Activated naive CD8-positive, alpha-beta T cell treated with anti-CD3 and anti-CD28 coated beads, Interleukin-2, amount 10 ng/mL, durations not matched to agents 7 days and 5 days (primary cell): ENCODE measurements at places on chromosomes 12 and 14. TPM values are rescaled to one million over a fixed set of nuclear protein-coding genes. Genes with fewer than 3 reads are reported as not detected.

DNA sequence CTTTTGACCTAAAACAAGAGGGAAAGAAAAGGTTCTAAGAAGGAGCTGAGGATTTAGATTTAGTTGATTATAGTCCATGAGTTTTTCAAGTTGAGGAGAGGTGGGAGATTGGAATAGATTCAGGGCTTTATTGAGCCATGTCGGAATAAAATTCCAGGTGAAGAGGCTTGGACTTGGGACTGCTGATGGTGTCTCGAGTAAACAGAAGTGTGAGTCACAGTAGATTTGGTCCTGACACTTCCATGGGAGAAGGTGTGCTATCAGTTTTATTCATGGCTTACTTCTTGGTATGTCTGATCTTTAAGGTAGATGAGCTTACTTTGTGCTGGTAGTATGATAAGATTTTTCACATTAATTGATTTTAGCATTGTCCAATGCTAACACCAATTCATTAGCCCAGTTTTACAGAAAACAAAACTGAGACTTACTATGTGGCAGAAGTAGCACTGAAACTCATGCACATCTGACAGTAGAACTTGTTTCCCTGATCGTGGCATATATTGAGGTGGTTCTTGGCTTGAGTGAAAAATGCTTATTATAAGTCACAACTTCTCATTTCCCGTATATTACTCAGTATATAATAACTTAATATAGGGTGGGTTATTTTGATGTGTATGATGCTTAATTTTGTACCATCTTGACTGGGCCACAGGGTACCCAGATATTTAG is 172.4 kb upstream of the IGF1 start:
- DNase-seq, result no peak

- no peak for DNase-seq
Observed at GRCh38 chr12:21672146-21672545, 14.5 kb upstream of the LDHB start.

- DNase-seq, result no peak
Observed at GRCh38 chr12:60114169-60114568, 518.3 kb downstream of the SLC16A7 start.

- no peak for DNase-seq
Observed at GRCh38 chr12:75271576-75271975, 58.5 kb downstream of the CAPS2 start.

DNA sequence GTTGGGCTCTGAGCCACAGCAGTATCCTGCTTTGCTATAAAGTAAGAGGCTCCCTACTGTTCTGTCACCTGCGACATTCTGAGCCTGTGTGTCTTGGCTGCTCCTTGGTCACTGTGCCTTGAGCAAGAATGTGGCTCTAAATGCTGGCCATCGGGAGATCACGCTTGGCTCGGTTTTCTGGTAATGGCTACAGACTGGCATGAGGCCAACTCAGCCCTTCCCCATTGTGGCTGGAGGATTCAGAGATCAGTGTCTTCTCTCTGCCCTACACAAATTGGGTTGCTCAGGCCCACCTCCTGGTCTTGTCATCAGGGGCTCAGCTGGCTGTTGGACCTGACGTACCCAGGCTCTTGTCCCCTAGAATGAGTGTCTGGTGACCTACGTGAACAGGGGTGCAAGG is 94.5 kb downstream of the PLXNC1 start:
- no peak for DNase-seq

Gene KCNC2
- not detected for total RNA-seq

Gene PRB2
- total RNA-seq, result not detected

Gene RNF212B
- not detected for total RNA-seq
